ENCODE measurements at places on chromosomes 12 and 14. TPM values are rescaled to one million over a fixed set of nuclear protein-coding genes. Genes with fewer than 3 reads are reported as not detected.

DNA sequence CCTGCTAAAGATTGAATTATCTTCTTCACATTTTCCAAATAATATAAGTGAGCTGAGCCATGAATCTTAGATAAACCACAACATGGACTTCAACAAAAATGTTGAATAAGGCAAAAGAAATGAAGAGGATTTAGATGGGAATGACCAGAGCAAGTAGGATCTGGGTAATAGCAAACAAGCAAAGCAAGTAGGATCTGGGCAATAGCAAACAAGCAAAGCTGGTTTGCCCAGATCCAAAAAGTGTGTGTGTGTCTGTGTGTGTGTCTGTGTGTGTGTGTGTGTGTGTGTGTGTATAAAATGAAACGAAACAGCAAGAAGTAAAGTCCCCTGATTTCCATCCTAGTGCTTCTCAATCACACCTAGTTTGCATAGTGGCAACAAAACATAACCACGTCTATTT, 549.1 kb downstream of the RERGL start:
- no peak for DNase-seq

DNA sequence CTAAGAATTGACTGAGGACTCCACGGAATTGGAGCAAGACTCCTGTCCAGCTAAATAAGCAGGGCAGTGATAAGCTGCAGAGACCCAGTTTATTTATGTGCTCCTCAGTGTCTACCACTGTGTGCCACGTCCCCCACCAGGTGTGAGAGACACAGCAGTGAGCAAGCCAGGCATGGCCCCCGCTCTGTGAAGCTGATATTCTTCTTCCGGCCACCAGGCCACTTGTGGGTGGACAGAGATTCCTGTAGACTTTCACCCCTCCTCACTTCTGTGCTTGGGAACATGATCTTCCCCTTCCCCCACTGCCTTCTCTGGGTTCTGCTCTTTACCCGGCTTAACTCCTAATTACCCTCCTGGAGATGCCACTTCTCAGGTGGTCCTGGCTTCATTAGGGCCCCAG, 21.3 kb downstream of the BRAP start:
- DNase-seq = no peak

DNA sequence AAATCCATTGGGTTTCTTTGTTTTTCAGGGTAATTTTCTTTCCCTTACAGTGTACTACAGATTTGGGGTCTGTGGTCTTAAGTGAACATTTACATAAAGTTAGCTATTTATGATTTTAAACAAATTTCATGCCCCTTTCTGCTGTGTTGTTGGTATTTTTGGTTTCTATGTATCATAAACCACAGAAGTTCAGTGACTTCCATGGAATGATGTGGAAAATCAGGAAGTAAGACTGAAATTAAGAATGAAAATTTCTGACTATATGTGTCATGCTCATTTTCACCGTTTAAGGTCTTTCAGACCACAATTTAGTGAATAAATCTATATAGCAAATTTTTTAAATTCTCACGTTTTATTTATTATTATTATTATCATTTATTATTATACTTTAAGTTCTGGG, 31.7 kb downstream of the ETV6 start:
- DNase-seq = no peak

DNA sequence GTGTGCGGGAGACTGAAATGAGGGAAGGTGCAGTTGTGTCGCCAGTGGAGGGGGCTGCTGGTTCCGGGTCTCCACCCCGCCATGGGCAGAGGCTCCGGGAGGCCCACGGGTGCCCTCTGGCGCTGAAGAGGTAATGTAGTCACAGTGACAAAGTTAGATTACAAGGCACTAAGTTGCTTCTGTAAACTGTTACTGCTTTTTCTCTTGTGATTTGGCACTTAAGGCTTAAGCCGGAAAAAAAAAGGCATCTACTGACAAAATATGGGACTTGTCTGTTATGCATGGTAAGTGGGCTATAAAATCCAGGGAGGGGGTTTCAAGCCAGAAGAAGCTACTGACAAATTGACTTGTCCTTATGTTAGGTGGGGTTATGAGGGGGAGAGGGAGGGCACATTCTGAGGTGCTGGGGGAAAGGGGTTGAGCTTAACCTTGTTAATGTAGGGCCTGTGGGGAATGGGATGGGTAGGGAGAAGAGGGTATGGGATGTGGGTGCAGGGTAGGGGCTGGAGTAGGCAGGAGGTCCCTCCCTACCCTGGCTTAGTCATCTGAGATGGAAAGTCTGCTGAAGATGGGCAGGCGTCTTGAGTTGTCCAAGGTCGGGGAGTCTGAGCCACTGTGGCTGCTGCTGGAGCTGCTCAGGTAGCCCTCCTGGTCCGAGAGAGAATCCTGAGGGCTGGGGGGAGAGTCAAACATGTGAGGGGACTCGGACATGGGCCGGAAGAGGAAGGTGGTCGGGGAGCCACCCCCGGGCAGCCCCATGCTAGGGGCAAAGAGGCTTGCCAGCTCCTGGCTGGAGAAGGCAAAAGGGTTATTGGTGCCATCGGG, 3.7 kb downstream of the ZFP36L1 start:
- DNase-seq = no peak

- peak; percentile 43 for DNase-seq
Observed at GRCh38 chr12:20482491-20483054, 114.2 kb downstream of the PDE3A start.

- no peak for DNase-seq
Observed at GRCh38 chr14:103802356-103802755, 45.0 kb downstream of the PPP1R13B start.

DNA sequence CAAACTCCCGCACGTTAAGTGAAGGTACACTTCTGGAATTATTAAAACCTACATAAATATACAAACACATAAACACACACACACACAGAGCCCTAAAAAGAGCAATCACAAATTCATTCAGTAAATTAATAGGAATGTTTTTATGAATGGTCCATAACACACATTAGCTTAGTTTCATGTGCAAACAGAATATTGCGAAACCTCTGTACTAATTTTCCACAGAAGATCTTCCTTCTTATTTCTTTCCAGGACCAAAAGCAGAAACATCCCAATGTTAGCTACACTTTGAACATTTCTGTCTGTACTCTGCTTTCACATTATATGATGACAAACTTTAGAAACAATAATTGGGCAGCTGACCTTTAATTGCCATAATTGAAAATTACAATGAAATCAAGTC, 101.6 kb downstream of the SOX5 start:
- DNase-seq = no peak

- no peak for DNase-seq
Observed at GRCh38 chr14:22812744-22813143, 2.5 kb downstream of the SLC7A7 start.

- no peak for DNase-seq
Observed at GRCh38 chr14:42804141-42804540, 1197.5 kb downstream of the LRFN5 start.

DNA sequence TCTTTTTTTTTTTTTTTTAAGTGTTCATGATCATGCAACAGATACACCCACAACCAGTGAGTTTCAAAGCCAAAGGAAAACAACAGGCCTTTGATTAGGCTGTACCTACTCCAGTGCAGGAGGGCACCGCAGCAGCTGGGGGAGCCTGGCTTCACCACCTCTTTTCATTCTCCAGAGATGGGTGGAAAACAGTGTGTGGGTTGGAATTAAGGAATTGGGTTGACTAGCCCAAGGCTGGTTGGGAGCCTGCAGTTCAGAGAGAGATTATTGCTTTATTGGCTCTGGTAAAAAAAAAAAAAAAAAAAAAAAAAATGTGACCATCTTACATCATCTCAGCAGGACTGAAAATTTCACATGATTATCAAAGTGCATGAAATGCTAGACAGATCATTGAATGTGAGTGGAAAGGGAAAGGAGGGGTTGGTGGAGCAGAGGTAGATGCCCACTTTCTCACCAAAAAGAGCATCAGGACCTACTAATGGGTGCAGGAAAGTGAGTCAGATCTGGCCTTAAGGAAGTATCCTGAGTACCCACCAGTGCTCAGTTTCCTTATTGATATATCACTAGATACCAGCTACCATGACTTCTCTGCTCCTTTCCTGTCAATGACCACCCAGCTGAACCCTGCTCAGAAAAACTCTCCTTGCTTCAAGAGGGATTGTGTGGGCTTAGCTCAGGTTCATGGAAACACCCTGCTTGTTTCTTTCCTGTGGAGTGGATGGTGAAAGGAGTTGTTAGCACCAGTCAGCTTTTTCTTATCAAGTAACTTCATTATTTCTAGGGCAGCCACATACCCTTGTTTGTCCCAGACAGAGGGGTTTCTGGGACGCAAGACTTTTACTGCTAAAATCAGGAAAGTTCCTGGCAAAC, 54.8 kb upstream of the DYRK2 start:
- no peak for DNase-seq

DNA sequence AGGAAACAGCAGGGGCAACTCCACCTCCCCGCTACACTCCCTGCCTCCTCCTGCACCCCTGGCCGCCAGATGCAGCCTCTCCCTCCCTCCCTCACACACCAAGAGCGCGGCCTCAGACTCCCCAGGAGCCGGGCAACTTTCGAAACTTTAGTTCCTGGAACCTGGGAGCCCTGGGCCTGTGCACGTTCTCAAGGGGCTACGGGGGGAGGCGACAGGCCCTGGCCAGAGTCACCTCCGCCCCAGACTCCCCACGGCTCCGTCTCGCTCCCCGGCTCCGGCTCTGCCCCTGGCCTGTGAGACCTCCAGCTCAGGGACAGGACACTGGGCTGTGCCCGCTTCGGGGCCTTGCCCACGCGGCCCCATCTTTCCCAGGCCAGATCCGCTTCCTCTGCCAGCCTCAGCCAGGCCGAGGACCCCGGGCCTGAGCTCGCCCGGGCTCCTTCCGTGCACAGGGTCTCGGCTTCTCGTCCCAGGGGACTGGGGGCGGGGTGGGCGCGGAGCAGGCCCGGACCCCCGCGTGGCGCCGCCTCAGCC, 5.5 kb downstream of the AMN start:
- DNase-seq = no peak

DNA sequence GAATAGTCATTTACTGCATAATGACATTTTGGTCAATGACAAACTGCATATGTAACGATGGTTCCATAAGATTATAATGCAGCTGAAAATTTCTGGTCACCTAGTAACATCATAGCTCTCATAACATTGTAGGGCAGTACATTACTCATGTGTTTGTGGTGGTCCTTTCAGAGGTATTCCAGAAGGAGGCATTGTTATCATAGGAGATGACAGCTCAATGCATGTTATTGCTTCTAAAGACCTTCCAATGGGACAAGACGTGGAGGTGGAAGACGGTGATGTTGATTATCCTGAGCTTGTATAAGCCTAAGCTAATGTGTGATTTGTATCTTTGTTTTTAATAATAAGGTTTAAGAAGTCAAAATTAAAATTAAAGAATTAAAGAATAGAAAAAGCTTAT, 43.8 kb upstream of the TSPAN11 start:
- DNase-seq = no peak

GRCh38 chr14:88765130-88765529, 27.6 kb downstream of the EML5 start:
- DNase-seq = no peak

GRCh38 chr12:117024961-117025480, 74.2 kb downstream of the TESC start:
- DNase-seq = no peak

PITPNM2 gene
- 4.5 TPM for total RNA-seq

FOXG1 gene
- not detected for total RNA-seq

SIX4 gene
- 9.9 TPM for total RNA-seq

LMNTD1 gene
- total RNA-seq = 2.3 TPM

KRT8 gene
- total RNA-seq = 96.2 TPM

CBLN3 gene
- 1.8 TPM for total RNA-seq

GLIPR1L1 gene
- not detected for total RNA-seq

STRAP gene
- 62.3 TPM for total RNA-seq

PTHLH gene
- 13.7 TPM for total RNA-seq
